DND-41 (cell line): ENCODE measurements at places on chromosomes 1 and 21.
A peak's percentile ranks its signal among the peaks of the same experiment; 100 is the strongest.

DNA sequence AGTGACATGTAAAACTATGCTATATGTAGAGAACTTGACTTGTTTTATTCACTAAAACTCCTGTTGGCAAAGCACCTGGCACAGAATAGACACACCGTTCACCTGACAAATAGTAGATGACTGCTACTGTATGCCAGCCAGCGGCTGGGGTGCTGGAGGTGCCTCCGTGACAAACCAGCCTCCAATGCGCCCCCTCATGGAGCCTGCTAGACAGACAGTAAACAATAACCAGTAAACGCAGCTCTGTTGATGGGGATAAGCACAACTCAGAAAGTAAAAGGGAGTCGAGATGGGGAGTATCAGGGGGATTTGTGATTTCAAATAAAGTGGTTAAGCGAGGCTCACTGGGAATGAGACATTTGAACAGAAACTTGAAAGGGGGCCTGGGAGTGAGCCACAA, 107.2 kb downstream of the PRDM2 start:
- peak; percentile 20 for DNase-seq

DNA sequence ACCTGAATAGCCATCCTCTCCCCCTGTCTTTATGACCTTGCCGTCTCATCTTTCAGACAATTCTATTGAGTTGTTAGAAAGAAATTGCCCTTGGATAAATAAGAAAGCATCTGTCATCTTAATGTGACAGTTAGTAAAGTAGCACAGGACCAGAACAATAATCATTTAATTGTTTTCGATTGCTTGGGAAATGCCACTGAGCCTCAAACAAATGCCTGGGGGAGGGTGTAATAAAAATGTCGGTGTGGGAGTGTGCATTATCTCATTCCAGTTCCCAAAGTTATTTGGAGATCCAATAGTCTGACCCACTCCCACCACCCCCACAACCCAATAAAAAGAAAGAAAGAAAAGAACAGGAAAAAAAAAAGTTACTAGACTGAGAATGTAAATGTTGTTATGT, 509.3 kb upstream of the LRRC7 start:
- no peak for DNase-seq

DNA sequence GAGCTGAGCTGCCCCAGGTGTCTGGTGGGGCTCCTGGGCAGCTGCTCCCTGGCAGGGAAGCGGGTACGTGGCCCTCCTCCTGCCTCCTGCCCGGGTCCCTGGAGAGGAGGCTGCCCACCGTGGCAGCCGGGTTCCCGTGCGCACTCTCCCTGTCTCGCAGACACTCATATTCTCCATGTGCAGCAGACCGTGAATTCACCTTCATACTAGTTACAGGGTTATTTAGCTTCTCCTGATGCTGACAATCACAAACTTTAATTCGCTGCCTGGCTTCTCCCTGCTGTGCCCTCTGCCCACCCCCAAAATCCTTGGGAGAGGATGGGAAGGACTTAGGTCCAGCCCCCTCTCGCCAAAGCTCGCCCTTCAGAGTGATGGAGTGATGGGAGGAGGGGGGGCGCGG, 95.3 kb downstream of the CASZ1 start:
- no peak for DNase-seq

GRCh38 chr1:234213658-234214128, 159.6 kb upstream of the COA6 start:
- DNase-seq = peak; percentile 24

DNA sequence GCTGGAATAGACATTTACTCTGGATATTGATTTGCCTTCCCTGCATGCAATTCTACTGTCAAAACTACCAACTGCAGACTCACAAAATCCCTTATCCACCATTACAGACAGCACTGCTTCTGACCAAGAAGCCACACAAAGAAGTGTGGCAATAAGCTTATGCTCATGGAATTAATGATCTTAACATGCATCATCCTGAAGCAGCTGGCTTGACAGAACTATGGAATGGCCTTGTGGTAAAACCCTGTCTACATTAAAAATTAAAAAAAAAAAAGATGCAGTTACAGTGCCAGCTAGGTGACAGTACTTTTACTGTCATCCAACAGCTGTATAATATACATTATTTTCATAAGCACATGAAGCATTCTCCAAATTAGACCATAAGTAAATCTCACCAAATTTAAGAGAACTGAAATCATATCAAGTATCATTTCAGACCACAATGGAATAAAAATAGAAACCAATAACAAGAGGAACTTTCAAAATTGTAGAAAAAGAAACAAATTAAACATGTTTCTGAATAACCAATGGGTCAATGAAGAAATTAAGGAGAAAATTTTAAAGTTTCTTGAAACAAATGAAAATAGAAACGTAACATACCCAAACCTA, 70.7 kb downstream of the SCMH1 start:
- no peak for DNase-seq

DNA sequence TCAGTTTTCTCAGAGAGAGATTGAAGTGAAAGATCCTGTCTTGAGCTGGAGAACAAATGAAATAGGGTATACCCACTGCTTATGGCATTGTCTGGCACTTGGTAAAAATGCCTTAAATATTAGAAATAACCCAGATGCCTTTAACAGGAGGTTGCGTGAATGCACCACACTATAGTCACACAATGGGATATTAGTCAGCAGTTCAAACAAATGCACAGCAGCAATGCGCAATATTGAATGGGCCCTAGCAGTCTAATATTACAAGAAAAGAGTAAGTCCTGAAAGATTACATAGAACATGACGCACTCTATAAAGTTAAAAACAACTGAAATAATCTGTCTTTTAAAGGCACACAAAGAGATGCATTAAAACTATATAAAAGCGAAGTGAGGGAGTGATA, 161.1 kb downstream of the EDEM3 start:
- no peak for DNase-seq

- DNase-seq = no peak
Measured at GRCh38 chr1:245822996-245823395, 668.2 kb downstream of the KIF26B start.

- DNase-seq = no peak
Measured at GRCh38 chr1:43009274-43009673, 50.6 kb upstream of the SLC2A1 start.

GRCh38 chr1:211951856-211952255, 83.5 kb downstream of the INTS7 start:
- DNase-seq = no peak

DNA sequence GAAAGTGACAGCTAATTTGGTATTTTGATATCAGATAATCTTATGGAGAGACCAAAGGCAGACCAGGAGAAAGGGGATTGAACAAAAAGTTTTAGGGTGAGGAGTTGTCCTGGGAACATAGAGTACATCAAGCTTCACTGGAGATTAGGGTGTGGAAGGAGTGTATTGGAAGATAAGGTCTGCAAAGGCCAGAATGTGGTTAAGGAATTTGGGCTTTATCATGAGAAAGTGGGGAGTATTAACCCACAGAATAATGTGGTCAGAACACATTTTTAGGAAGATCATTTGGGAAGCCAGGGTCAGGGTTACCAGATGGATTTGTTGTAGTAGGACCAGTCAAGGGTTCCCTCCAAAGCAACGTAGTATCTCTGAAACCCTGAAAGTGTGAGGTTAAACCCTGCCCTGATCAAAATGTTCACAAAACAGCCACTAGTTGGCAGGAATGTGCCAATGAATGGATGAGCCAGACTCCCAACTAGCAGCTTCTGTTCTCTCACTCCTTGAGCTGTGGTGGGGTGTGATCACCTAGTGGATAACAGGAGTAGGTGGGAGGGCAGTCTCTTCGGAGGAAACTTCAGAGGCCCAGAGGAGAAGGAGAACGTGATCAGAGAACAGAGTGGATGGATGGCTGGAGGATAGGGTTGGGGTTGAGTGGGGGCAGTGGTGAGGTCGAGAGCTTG, 35.8 kb downstream of the SLC2A1 start:
- DNase-seq = peak; percentile 75

DNA sequence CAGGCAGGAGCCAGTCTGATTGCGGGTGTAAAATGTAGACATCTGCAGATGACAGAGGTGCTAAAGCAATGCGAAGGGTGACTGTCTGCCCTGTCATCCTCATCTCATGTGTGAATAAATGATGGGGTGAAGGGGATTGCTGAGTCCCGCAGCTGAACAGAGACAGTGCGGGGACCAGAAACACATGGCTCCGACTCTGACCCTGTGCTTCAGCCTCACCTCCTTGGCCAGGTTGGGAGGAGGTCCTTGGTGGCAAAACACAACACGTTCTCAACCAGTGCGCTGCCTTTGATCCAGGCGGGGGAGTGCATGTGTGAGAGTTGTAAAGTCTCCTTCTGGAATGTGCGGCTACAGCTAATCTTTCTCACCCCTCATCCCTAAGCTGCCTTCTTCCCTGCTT, 32.0 kb upstream of the TTC22 start:
- DNase-seq = no peak

GRCh38 chr1:160860840-160861505, 1.7 kb downstream of the CD244 start:
- DNase-seq = no peak

GRCh38 chr1:181504399-181504842, 21.1 kb downstream of the CACNA1E start:
- DNase-seq = peak; percentile 28

DNA sequence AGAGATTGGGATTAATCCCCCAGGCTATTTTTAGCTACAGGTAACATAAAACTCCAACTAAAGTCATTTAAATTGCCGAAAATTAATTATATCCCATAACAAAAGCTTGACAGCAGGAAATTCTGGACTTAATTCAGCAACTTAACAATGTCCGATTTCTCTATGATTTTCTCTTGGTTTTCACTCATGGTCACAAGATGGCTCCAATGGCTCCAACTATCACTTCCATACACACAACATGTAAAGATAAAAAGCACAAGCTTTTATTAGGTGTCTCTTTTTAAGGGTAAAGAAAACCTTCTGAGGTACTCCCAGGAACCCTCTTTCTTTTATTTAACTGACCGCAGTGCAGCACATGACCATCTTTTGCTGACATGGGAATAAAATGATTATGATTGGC, 363.5 kb upstream of the PTBP2 start:
- DNase-seq = no peak

DNA sequence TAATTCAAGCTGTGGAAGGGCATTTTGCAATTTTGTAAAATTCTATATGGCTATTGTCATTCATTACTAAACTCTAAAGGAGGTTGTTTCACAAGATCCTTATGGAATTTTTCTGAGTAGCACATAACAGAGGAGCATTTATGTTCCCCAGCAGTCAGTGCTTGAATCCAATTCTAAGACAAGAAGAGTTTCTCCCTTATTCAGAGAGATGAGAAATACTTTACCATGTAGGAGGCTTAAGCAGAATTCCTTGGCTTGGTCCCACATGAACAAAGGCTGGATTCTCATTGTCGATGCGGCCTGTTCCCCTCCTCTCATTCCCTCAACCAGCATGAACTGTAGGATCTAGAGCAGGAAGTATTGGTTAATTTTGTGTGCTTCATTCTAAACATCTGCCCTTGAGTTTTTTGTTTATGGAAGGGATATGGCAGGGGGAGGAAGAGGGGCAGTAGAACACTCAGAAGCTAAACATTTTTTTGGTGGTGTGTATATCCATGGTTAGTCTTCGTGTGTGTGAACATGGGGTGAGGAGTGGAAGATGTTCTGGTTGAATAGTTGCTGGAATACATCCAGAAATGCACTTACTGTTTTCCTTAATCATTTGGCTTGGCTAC, 74.3 kb downstream of the LAMC1 start:
- DNase-seq = no peak

GRCh38 chr1:115862403-115862802, 21.5 kb upstream of the NHLH2 start:
- no peak for DNase-seq
